ENCODE measurements at places on chromosomes 4 and X.

- no peak for DNase-seq
These were observed 113.7 kb upstream of the BMP3 start for GRCh38 chr4:80916770-80917169.

- no peak for DNase-seq
These were observed 191.4 kb downstream of the PPP3CA start for GRCh38 chr4:101155945-101156344.

DNA sequence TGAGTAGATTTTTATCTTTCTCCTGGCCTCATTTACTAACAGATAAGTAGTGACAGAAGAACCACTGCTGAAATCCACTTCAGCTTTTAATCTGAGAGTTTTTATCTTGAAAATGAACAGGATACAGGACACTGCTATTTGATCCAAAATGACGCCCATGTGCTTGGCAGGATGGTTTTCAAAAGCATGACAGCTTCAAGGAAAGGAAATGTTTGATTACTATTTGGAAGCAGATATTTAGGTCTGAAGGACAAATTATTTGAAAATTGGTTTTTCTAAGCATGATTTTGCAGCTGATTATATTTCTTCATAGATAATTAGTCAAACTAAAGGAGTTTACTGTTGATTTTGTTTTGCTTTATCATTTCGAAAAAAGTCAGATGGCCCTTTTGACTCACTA lies 11.1 kb downstream of the PACRGL start:
- no peak for DNase-seq

GRCh38 chr4:21882051-21882839 lies 66.3 kb downstream of the KCNIP4 start:
- DNase-seq, result no peak

DNA sequence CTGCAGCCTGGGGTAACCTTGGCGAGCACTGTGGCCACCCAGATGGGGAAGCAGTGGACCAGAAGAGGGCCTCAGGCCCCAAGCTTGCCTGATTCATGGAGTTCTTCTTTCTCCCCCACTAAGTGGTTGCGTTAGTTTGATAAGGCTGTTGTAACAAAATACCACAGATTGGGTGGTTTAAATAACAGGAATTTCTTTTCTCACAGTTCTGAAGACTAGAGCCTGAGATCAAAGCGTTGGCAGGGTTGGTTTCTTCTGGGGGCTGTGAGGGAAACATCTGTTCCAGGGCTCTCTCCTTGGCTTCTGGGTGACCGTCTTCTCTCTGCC lies 105.7 kb upstream of the GATB start:
- DNase-seq, result no peak

DNA sequence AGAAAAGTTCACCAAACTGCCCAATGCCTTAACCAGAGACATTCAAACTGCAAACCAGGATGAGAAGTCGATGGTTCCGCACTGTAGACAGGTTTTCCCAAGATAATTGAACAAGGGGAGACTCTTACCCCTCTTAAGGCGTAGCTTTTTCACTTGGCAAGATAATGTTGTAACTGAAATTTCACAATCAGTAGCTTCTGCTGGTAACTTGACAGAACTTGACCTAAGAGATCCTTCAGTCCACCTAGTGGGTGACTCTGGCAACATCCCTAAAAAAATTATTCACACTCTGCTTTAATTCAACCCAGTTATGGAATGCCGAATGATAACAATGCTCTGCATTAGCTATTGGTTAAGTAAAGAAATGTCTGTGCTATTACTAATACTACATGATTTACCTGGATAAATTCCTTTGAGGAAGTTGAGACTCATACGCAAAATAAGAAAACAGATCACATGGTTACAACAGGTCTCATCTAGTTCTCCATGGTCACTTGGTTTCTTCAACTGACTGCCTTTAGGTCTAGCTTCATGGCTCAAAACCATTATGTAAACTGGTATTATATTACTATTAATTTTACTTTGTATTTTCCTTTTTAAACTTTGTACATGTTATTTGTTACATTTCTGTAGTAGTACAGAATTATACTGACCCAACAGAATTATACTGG lies 9.1 kb downstream of the ELF2 start:
- peak; percentile 62 for DNase-seq
